ENCODE measurements at places on chromosomes 13 and 19.

DNA sequence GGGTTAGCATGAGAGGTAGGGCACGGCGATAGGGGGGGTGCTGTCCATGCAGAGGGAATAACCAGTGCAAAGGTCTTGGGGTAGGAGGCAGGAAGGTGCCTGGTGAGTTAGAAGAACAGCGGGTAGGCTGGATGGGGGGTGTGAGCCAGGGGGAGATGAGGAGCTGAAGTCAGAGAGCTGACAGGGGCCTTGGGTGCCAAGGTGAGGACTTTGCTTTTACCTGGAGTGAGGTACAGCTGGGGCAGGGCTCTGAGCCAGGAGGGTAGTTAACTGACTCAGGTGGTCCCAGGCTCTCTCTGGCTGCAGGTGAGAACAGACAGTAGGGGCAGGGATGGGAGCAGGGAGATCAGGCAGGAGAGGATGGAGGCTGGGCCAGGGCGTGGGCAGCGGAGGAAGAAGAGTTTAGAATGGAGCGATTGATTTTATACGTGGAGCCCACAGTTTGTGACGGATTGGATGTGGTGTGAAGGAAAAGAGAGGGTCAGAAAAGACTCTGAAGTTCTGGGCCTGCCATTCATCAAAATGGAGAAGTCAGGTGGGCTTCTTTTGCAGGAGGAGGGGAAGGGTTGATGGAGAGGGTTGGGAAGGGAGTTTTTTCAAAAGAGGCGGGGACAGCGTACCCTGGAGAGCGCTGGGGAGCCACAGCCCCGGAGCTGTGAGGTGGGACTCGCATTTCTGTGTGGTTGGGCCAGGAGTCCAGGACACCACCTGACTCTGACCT, 1.2 kb upstream of the GRAMD1A start:
- DNase-seq, result no peak

GRCh38 chr13:112740502-112741131, 50.8 kb downstream of the ATP11A start:
- DNase-seq, result no peak

GRCh38 chr19:49357186-49357585, 5.0 kb downstream of the TEAD2 start:
- no peak for DNase-seq

DNA sequence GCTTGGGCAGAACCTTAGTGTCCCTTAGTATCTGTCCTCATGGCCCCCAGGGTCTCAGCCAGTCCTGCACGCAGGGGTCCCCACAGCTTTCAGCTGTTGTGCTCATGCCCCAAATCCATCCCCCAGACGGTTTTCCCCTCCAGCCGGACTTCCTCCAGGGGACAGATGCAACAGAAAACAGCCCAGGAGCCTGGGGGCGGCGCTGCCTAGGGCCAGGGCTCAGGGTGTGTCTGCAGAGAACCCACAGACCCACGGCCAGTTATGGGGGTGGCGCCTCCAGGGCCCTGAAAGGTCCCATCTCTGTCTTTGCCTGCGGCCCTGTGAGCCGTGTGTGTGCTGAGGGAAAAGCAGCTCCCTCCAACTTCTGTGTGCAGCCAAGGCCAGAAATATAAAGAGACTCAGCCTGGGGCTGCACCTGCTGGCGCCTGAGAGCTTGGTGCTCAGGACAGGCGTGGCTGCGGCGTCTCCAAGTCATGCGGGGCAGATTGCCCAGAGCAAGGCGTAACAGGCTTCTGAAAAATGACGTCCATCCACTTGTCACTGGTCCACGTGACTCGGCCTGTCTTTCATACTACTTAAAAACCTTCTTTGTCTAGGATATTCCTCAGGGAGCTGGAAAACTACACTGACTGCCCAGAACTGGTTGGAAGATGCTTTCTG, 22.1 kb upstream of the F7 start:
- DNase-seq, result no peak

GRCh38 chr19:8641908-8642547, 11.6 kb downstream of the NFILZ start:
- peak; percentile 21 for DNase-seq

DNA sequence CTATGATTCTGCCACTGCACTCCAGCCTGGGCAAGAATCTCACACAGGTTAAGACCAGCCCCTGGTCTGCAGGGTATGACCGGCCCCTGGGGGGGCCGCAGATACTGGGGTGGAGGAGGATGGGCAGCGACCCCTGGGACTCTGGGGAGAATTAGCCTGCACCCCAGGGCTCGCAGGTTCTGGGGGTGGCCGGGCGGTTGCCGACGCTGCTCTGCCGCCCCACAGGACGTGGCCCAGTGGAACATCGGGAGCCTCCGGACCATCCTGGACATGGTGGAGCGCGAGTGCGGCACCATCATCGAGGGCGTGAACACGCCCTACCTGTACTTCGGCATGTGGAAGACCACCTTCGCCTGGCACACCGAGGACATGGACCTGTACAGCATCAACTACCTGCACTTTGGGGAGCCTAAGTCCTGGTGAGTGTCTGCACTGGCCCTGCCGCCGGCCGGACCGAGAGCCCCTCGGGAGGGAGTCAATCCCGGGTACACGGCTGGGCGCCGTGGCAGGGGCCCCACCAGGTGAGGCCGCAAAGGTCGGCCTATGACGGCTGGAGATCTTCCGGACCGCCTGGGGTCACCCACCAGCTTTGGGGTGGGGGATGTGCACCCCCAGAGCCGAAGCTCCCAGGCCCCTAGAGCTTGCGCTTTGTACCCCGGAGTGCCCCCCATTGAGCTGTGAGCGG, 78.5 kb downstream of the KDM4B start:
- no peak for DNase-seq

DNA sequence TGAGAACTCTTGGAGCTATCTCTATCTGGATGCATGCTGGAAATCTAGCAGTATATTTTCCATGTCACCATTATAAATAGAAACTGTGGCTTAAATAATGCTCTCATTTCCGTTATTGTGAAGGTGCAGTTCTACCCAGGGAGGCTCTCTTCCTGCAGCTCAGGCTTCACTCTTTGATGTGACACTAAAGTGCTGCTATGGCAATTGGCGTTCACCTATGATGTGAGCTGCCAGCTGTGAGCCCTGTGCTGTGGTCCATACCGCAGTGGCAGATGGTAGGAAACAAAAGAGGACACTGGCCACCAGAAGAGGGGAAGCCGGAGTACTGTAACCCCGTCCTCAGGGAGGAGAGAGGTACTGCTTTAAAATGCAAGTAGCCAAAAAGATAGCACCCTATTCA, 40.6 kb upstream of the ZNF681 start:
- peak; percentile 62 for DNase-seq

GRCh38 chr19:32798201-32798600, 71.4 kb downstream of the SLC7A9 start:
- no peak for DNase-seq

All from activated CD8-positive, alpha-beta T cell treated with anti-CD3 and anti-CD28 coated beads for 36 hours (primary cell).